ENCODE measurements at places on chromosomes 11 and 22.

- DNase-seq = no peak
Observed at GRCh38 chr22:28450109-28450508, 229.5 kb downstream of the TTC28 start.

DNA sequence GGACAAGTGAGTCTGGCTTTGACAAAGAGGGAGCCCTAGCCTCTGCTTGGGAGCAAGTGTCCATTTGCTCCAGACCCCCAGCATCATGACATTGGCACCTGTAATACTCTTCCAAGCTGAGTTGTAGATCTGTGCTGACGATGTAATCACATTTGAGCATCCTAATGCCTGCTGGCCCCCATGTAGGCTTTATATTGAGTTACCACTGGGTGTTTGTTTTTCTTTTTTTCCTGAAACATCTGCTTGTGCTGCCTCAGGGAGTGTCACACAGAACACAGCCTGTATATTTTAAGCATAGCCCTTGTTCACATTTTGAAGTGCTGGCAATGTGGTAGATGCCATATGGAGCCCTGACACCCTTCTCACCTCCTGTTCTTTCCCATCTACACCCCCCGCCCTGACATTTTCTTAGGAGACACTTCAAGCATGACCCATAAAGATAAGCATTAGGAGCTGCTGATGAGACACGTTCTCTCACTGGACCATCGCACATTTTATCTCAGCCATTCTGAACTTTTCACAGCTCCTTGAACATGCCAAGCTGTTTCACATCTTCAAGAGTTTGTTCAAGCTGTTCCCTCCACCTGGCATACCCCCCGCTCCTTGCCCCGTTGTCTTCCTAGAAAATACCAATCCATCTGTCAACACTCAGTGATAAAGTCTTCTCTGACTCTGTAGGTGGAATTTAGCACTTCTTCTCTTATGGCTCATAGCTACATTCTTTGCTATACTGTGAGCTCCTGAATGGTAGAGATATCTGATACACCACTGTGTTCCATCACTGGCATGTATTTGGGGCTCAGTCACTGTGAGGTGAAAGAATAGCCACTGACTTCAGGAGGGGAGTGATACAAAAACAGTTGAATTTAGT is 128.7 kb downstream of the TRIM44 start:
- no peak for DNase-seq

DNA sequence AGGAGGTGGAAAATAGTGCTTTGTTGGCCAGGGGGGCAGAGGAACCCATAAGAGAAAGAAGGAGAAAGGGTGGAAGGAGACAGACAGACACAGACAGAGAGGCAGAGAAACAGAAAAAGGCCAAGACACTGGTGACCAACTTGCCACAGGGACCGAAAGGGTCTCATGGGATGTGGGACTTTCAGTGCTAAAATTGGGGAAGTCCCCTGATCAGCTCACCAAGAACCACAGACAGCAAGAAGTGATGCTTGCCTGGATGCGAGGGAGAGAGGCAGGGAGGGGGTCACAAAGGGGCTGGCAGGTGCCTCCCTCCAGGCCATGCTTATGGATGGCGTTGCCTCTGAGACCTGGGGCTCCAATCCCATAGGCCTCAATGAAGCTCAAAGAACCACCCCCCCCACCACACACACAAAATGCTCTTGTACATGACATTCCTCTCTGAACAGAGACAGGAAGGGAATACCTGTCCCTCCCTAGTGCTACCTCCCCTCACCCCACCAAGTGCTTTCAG is 413.4 kb downstream of the MN1 start:
- DNase-seq = no peak

DNA sequence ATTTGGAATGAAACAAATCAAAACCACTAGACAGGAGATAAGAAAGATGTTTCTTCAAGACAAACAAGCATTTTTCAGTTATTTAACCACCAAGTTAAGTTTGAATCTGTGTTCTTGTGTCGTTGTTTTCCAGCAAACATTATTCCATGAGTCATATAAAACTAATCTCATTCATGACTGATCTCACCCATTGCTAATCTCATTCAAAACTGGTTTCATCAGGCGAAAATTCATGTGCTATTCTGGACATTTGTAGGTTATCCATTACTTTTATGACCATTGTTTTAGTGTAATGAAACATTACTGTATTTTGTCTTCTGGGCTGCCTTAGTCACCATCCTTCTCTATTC is 221.8 kb downstream of the DDX10 start:
- DNase-seq = peak; percentile 54

- no peak for DNase-seq
Observed at GRCh38 chr11:42773729-42774128, 538.1 kb upstream of the API5 start.

- DNase-seq = no peak
Observed at GRCh38 chr22:49582678-49583077, 245.0 kb downstream of the BRD1 start.

- DNase-seq = no peak
Observed at GRCh38 chr11:116849486-116849885, 12.1 kb upstream of the APOA1 start.

- DNase-seq = no peak
Observed at GRCh38 chr11:28140689-28141455, 32.7 kb downstream of the METTL15 start.

DNA sequence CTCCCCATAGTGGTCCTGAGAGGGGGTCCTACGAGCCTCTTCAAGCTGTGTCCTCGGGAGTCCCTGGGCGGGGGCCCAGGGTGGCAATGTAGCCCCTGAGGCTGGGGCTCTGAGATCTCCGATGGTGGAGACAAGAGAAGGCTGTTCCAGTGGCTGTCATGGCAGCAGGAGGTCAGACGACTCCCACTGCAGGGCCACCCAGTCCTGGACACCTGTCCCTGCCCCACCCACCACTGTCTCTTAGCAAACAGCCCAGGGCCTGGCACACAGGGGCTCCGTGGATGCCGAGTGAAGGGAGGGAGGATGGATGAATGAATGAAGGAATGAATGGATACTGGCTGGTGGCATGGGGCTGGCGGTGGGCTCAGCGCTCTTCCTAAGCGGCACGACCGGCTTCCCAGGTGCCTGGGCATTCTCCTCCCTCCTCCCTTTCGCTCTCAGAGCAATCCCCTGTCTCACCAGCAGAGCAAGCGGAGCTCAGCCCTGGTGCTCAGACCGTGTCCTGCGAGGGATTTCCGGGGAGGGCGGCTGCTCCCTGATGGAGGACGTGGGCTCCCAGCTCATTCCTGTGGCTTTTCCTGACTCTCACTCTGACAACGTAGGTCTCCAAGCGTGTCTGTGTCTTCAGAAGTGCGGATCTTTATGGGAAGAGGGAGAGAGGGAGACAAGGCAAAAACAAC is 1272.6 kb downstream of the BRD1 start:
- DNase-seq = no peak

DNA sequence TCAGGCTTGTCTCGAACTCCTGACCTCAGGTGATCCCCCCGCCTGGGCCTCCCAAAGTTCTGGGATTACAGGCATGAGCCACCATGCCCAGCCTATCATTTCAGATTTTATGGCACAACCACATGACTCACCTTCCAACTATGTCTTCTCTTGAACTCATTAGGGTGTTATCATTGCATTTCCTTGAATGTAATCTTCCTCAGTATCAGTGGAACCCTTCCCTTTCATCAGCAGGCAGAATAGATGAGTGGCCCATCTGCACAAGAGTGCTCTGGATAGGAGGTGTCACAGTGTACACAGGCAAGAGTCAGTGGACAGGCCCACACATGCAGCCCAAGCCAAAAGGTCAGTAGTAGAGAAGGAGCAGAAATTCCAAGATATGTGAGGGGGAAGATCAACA is 29.1 kb upstream of the AQP11 start:
- DNase-seq = no peak

GRCh38 chr11:73156114-73156513 is 14.0 kb upstream of the FCHSD2 start:
- no peak for DNase-seq

DNA sequence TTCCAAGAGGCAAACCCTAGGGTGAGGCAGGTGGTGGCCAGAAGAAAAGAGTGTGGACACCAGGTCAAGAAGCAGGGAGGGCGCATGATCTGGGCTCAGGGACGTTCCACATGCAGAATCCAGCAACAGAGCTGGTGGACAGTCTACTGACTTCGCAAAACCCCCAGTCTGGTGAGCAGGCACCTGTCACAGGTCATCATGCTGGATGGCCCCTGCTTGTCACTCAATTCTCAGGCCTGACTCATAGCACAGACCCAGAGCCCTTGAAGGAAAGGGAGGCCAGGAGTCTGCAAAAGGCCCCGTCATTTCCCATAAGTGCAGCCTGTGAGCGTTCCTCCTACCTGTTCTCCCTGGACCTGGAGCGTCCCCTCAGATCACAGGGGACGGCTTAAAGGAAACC is 18.2 kb downstream of the APOL4 start:
- DNase-seq = no peak

Data from retinal pigment epithelial cell (primary cell).